ENCODE measurements at places on chromosomes 12 and 14.

GRCh38 chr12:112901271-112901670 is 5.5 kb upstream of the OAS1 start:
- no peak for DNase-seq

DNA sequence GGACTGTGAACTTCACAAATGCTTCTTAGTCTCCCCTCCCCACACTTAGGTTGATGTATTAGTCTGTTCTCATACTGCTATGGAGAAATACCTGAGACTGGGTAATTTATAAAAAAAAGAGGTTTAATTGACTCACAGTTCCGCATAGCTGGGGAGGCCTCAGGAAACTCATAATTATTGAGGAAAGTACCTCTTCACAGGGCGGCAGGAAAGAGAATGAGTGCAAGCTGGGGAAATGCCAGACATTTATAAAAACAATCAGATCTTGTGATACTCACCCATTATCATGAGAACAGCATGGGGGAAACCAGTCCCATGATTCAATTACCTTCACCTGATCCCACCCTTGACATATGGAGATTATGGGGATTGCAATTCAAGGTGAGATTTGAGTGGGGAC is 178.8 kb downstream of the SLC38A4 start:
- no peak for DNase-seq

DNA sequence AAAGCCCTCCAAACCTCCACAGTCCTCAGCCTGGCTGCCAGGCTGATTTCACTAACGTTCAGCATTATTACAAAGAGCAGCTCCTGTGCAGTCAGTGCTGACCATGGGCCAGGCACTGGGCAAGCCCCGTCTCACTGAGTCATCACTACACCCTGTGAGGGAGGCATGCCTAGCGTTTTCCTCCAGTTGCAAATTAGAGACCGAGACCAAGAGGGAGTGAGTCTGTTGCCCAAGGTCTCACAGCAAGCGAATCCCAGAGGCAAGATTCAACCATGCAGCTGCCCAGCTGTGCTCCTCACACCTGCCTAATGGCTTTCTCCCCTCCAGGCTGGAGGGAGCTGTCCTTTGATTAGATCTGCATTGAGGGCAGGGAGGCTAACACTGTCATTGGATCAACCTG is 229.3 kb upstream of the LHX5 start:
- DNase-seq = peak; percentile 7

DNA sequence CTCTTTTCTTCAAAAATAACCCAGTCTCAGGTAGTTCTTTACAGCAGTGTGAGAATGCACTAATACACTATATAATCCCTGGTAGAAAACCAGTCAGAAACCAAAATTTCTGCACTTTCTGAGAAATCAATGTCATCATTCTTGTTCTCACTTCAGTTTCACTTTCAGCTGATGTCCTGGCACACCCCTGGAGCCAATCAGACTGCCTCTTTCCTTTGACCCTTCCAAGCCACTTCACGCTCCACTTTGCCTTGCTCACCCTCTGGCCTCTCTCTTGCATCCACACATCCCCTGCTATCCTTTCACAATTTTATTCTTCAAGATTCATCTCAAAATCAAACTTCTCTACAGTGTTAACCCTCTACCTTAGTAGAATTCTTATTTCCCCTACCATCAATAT is 181.1 kb downstream of the ASCL1 start:
- no peak for DNase-seq

DNA sequence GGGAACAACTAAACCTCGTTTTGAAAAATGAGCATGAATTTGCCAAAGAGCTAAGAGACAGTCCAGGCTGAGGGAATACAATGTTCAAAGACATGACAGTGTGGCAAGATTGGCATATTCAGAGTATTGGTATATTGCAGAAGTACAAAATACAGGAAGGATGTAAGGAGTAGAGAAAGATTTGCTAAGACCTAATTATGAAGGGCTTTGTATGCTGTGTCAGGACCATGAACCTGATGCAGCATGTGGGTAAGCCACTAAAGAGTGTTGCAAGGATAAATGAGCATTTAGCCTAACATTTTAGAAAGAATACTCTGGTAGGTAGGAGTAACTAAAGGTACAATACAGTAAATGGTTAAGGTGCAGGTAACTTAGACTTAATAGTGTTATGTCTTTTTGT is 65.1 kb downstream of the KTN1 start:
- no peak for DNase-seq

GRCh38 chr12:83920821-83921547 is 991.6 kb downstream of the SLC6A15 start:
- DNase-seq = no peak

DNA sequence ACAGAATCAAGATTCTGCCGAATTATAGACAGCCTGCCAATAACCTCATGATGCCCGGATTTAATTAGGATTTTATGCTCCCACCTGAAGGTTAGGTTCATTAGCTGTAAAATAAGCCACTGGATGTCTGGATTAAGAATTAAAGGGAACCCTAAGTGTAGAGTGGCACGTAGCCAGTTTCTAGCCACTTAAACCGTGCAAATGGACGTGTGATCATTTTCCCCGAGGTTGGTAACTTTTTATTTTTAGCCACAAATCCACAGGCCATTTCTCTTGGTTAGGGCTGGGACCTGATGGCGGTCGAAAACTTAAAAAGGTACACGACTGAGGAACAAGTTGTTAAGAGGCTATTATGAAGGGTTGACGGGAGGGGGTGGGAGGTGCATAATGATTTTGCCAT is 127.3 kb upstream of the TMPO start:
- no peak for DNase-seq

DNA sequence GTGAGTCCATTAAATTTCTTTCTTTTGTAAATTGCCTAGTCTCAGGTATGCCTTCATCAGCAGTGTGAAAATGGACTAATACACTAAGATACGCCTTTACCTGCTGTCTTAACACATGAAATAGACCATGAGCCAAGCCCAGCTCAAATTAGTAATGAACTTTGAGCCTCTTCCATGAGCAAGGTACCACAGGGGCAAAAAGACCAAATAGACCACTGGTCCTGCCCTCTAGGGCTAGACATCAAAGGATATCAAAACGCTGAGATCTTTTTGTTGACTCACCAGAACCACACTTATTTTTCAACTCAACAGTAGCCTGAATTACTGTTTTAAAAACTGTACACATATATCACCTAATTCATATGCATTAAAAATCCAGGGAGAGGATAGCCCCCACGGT is 137.5 kb upstream of the NOS1 start:
- no peak for DNase-seq

DNA sequence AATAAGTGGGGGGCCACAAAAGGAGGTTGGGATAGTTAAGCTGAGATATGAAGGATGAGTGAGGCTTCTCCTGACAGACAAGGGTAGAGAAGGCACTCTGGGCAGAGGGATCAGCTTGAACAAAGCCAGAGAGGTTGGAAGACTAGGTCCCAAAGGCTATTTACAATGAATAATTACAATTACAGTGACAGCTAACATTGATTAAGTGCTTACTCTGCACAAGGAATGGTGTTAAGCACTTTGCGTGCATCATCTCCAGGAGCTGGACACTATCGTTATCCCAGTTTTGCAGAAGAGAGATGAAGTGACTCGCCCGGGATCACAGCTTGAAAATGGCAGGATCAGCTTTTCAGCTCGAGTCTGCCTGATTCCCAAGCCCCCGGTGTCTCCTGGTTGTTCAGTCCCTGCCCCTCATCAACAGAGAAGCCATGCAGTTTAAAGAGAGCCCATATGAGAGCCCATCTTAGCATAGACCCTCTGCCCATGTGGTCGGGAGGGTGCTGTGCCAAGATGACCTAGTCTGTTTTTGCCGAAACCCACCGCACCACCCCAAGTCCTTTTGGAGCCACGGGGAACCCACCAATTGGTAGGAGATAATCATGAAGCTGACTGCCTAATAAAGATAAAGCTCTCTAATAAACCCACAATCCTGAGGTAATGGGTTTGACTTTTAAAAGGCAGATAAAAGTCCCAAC is 89.9 kb upstream of the HSPB8 start:
- no peak for DNase-seq

- no peak for DNase-seq
Measured at GRCh38 chr14:104393898-104394381, 185.6 kb upstream of the C14orf180 start.

DNA sequence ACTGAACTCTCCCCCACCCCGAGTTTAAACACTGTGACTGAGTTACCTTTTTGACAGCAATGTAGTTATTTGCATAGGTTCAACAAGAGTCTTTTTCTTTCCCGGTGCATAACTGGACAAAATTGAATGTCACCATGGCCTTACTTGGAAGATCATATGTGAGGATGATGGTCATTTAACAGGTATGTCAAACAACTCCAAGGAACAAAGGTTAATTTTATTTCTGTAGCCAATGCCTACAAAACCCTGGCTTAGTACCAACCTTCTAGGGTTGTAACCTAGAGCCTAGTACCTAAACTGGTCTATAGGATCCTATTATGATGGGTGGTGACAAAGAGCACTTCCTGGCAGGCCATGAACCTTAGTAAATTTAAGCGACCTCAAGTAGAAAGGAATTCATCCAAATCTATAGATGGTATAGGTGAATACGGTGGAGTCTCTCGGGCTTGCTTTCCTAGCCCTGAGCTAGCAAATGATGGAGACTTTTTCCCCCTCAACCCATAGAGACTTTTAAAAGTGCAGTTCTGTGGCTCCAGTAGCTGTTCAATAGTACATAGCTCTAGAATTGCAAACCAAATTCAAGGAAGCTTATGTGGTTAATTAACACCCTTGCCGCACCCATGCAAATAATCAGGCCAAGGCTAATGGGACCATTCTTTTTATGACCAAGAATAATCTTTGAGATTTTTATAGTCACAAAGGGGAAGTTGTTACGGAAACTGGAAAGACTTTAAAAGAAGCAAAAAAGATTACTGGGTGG is 89.0 kb downstream of the SLC38A1 start:
- DNase-seq = no peak

DNA sequence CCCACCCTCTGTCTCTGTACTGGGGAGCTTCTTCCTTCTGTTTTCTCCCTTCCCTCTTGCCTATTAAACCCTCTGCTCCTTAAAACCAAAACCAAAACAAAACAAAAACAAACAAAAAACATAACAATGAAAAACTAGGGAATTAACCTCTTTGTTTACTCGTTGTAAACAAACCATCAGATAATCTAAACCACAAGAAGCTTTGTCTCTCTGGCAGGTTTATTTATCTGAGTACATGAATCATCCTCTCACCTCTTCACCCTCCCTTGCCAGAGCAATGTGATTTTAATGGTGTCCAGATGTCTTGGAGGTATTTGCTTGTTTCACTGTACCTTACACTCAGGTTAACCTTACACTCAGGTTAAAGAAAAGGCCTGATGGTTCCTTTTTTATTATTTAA is 66.1 kb downstream of the DYRK2 start:
- no peak for DNase-seq

- DNase-seq = no peak
Measured at GRCh38 chr12:92695056-92695455, 7.7 kb upstream of the PLEKHG7 start.

- no peak for DNase-seq
Measured at GRCh38 chr12:108478611-108479206, 36.4 kb upstream of the FICD start.

DNA sequence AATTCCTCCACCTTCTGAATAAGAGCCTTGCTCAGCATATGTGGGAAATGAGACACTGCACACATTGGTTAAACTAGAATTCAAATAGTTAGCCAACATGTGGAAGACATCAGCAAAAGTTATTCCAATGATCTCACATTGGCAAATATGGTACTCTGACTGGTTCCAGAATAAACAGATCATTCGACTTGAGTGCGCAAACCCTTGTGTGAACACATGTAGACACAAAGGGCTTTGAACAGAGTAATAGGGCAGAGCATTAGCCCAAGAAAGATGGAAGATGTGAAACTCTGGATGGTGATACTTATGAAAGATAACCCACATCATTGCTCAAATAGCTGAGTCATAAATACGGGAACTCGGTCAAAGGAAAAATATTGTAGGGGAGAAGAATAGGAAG is 1133.4 kb upstream of the SEL1L start:
- no peak for DNase-seq

DNA sequence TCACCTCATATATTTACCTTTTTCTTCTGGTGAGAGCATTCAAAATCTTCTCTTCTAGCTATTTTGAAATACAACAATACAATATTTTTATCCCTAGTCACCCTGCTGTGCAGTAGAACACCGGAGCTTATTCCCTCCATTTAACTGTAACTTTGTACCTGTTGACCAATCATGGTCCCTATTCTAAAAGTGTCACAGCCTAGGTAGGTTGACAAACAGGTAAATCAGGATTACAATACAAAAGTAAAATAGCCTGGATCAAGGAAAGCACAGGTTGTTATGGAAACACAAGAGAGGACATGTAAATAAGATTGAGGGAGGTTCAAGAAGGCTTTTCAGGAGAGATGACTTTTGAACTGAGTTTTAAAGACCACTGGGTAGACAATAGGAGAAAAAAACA is 670.9 kb downstream of the DIO2 start:
- DNase-seq = no peak

- no peak for DNase-seq
Measured at GRCh38 chr12:120479458-120479857, 9.9 kb upstream of the SRSF9 start.

- peak; percentile 97 for DNase-seq
Measured at GRCh38 chr12:16349131-16349460, 1.7 kb downstream of the MGST1 start.

GRCh38 chr12:70835948-70836347 is 84.6 kb downstream of the PTPRR start:
- no peak for DNase-seq

- DNase-seq = peak; percentile 82
Measured at GRCh38 chr12:64679487-64680001, 69.2 kb downstream of the RASSF3 start.

GRCh38 chr12:132653567-132654290 is 33.4 kb downstream of the POLE start:
- peak; percentile 35 for DNase-seq

- DNase-seq = no peak
Measured at GRCh38 chr12:118358612-118359540, 13.8 kb downstream of the TAOK3 start.

GRCh38 chr12:9198012-9198411 is 10.2 kb downstream of the PZP start:
- DNase-seq = no peak

DNA sequence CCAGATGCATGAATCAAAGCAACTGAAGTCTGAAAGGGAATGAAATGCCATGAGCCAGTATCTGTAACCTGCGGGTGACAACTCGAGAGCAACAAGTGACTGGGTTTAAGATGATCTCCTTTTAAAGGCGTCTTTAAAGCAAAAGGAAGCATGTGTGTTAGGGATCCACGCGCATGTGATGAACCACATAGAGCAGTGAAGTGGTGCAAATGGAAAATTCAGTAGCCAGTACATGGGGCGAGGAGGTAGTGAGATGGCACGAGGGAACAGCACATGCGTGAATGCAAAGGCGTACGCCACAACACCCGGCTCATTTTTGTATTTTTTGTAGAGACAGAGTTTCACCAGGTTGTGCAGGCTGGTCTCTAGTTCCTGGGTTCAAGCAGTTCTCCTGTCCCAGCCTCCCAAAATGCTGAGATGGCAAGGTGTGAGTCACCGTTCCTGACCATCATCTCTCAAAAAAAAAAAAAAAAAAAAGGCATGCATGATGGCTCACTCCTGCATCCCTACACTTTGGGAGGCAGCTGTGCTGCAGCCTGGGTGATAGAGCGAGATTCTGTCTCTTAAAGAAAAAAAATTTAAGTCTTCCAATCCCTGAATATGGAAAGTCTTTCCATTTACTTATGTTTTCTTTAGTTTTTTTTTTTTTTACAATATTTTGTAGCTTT is 24.6 kb upstream of the BCL7A start:
- peak; percentile 20 for DNase-seq

All from fibroblast of lung (primary cell).